Articular chondrocyte of knee joint (primary cell): ENCODE measurements at places on chromosomes 2 and 18. TPM values are rescaled to one million over a fixed set of nuclear protein-coding genes. Genes with fewer than 3 reads are reported as not detected.

Gene NEURL3
- total RNA-seq = not detected in 2 replicates

Gene CAPN14
- total RNA-seq = 0.11 and 0.13 TPM in 2 replicates

Gene RAB6C
- not detected in 2 replicates for total RNA-seq

Gene IL1R1
- 160 and 278 TPM in 2 replicates for total RNA-seq

Gene SATB2
- 2.1 and 4.9 TPM in 2 replicates for total RNA-seq

Gene RAB27B
- 9.9 and 27.6 TPM in 2 replicates for total RNA-seq

Gene ZNF514
- 15.7 and 15.8 TPM in 2 replicates for total RNA-seq

Gene WDSUB1
- 8.1 and 10.1 TPM in 2 replicates for total RNA-seq
